Transverse colon (tissue), 4 donors: ENCODE measurements at places on chromosomes 12 and 14. TPM values are rescaled to one million over a fixed set of nuclear protein-coding genes. Genes with fewer than 3 reads are reported as not detected.

DNA sequence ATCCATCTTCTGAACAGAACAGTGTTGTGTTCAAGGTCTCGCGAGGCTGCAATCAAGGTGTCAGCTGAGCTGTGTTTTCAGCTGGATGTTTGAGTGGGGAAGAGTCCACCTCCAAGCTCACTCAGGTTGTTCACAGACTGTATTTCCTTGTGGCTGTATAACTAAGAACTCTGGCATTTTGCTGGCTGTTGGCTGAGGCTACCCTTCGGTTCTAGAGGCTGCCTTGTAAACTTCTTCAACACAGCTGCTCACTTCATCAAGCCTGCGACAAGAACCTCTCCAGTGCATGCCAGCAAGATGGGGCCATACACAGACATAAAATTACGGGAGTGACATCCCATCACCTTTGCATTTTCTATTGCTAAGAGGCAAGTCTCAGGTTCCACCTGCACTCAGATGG, 12.7 kb downstream of the FOS start:
- DNase-seq: no peak

DNA sequence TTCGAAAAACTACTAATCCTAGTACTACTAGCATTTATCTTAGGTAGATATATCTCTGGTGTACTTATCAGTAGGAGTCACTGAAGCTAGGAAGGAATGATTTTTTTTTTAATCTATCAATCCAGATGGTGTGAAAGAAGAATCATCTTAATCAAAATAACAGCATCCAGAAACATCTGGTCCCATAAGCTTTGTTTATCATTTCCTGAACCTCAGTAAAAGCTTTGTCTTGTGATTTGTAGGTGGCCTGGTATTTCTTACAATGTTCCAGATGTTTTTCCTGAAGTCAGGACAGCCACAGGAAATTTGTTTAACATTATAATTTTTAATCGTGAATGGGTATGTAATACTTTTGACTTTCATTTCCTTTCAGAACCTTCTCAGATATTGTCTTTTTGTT, 28.0 kb upstream of the LUM start:
- DNase-seq: no peak

Gene LARP4
- 58.1 TPM for total RNA-seq

- no peak for DNase-seq
Observed at GRCh38 chr14:32947792-32948191, 9.1 kb downstream of the NPAS3 start.
